MCF 10A (cell line): ENCODE measurements at places on chromosomes 3 and 15.

- DNase-seq = no peak
Measured at GRCh38 chr3:113485161-113485609, 29.8 kb downstream of the SPICE1 start.

DNA sequence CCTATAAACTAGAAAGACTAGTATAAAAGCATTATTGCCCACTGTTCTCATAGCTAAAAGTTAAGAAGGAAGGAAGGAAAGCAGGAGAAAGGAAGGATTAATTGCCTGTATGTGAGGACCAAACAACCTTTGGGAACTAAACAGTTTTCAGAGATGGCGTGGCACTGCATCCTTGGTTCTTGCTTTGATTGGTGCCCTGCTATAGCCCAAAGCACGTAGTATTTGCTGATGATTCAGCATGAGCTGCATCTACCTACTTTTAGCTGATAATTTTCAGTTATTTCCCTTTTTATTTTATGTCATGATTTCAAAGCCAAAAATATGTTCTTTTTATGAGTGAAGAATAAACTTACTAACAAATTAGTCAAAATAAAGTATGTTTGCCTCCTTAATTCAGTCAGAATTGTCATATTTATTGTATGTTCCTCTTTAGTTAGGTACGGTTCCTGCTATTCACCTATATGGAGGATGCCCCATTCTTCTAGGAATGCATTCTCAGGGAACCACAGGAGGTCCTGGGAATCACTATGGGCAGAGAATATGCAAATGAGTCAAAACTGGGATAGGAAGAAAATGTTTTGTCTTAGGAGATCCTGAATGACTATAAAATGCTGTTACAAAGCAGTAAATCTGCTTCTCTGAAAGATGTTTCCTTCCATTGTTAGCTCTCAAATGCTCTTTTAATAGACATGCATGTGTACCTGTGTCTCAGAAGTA, 65.4 kb upstream of the THSD4 start:
- no peak for DNase-seq

- DNase-seq = no peak
Measured at GRCh38 chr15:40161693-40162391, 973 bp downstream of the BUB1B start.

- DNase-seq = peak; percentile 77
Measured at GRCh38 chr3:107241217-107241616, 136.0 kb upstream of the CCDC54 start.

DNA sequence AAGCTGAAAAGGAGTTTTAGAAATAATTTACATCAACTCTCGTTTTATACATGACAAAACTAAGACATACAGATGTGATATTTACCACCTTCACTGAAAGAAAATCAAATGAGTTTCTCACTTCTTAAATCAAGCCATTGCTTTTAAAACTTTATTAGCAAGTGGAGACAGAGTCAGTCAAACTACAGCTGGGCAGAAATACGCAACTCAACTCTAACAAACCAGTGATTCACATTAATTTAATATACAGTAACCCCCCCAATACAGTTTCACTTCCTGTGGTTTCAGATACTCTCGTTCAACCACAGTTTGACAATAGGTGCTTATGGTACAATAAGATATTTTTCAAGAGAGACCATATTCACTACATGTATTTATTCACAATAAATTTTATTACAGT, 477.1 kb downstream of the MAGI1 start:
- no peak for DNase-seq
